Esophagus muscularis mucosa (tissue), 4 donors: ENCODE measurements at places on chromosomes 6 and 20. TPM values are rescaled to one million over a fixed set of nuclear protein-coding genes. Genes with fewer than 3 reads are reported as not detected.

Gene LMBRD1
- total RNA-seq, result 50.4 TPM

GRCh38 chr6:107218142-107218541 lies 102.8 kb upstream of the BEND3 start:
- H3K4me1 ChIP-seq, result no peaks in the 10 kb centered on the region
- no peaks in the 10 kb centered on the region for H3K36me3 ChIP-seq
- no peak for DNase-seq
- no peak overlapping the region for H3K27ac ChIP-seq
- H3K4me3 ChIP-seq, result no peak overlapping the region

DNA sequence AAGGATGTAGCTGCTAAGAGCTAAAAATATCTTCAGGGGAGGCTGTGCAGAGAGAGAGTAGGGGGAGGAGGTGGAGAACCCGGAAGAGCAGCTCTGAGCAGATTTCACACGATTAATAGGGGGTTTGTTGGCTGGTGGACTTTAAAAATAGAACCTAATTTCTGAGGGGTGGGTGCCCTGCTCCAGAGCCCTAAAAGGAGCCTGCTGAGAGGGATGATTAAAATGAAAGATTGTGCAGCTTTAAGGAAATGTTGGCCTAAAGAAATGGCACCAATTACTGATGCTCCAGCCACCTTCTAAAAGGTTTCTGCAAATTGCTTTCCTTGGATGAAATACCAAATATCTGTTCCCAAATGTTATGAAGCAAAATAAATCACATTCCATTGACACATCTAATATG lies 202.8 kb upstream of the BTBD3 start:
- no peak overlapping the region for H3K27ac ChIP-seq
- no peak for DNase-seq
- H3K4me3 ChIP-seq, result no peak overlapping the region
- H3K4me1 ChIP-seq, result no peaks in the 10 kb centered on the region
- no peaks in the 10 kb centered on the region for H3K27me3 ChIP-seq

GRCh38 chr20:13255356-13255755 lies 34.3 kb downstream of the ISM1 start:
- H3K4me3 ChIP-seq, result no peak overlapping the region
- H3K36me3 ChIP-seq, result no peaks in the 10 kb centered on the region
- DNase-seq, result no peak
- H3K4me1 ChIP-seq, result no peaks in the 10 kb centered on the region
- H3K27ac ChIP-seq, result no peak overlapping the region
- H3K27me3 ChIP-seq, result no peaks in the 10 kb centered on the region

GRCh38 chr20:20680991-20681508 lies 31.4 kb downstream of the RALGAPA2 start:
- H3K27ac ChIP-seq, result no peak overlapping the region
- no peak overlapping the region for H3K4me3 ChIP-seq
- H3K4me1 ChIP-seq, result peaks cover 4% of the 10 kb centered on the region

GRCh38 chr20:33554914-33555420 lies 65.1 kb downstream of the CBFA2T2 start:
- no peak overlapping the region for H3K4me3 ChIP-seq
- H3K4me1 ChIP-seq, result peaks cover 5% of the 10 kb centered on the region
- DNase-seq, result no peak
- H3K27me3 ChIP-seq, result no peaks in the 10 kb centered on the region
- peak overlapping the region; percentile 58 for H3K27ac ChIP-seq
- H3K36me3 ChIP-seq, result no peaks in the 10 kb centered on the region

- no peaks in the 10 kb centered on the region for H3K36me3 ChIP-seq
- no peak for DNase-seq
- H3K27me3 ChIP-seq, result no peaks in the 10 kb centered on the region
Observed at GRCh38 chr6:79617518-79617941, 13.6 kb upstream of the SH3BGRL2 start.

Gene SLA2
- 0.26 TPM for total RNA-seq

- peaks cover 38% of the 10 kb centered on the region for H3K27me3 ChIP-seq
- no peak for DNase-seq
- no peak overlapping the region for H3K4me3 ChIP-seq
- no peaks in the 10 kb centered on the region for H3K36me3 ChIP-seq
- H3K4me1 ChIP-seq, result no peaks in the 10 kb centered on the region
Observed at GRCh38 chr6:169982461-169983386, 231.3 kb downstream of the ERMARD start.

DNA sequence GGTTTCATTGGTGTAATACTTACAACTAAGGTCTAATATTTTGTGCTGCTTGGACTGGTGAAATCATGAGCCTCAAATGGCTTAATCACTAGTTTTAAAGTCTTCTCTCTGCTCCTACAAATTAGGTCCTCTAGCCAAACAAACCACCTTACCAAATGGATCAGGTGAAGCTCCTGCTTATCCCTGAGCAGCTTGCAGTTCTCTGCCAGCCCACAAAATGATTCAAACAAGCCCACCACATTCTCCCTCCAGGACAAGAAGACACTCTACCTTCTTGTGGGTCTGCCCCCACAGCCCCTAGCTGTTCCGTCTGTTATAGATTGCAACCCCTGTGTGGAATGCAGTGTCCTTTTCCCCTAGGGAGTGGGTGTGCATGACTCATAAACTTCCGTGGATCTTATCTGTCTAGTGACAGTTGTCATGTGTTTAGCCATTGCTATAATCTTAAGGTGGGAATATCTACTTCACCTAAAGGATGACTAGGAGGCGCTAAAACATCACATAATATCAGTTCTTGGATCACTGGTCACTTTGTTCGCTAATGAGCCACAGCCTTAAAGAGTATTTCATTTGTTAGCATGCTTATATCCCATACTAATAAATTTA lies 940.5 kb upstream of the MANEA start:
- no peaks in the 10 kb centered on the region for H3K27me3 ChIP-seq
- no peaks in the 10 kb centered on the region for H3K36me3 ChIP-seq
- H3K4me1 ChIP-seq, result no peaks in the 10 kb centered on the region
- H3K27ac ChIP-seq, result no peak overlapping the region
- no peak overlapping the region for H3K4me3 ChIP-seq
- DNase-seq, result no peak

GRCh38 chr20:16292226-16292880 lies 280.9 kb downstream of the KIF16B start:
- no peak overlapping the region for H3K4me3 ChIP-seq
- H3K27ac ChIP-seq, result no peak overlapping the region
- no peaks in the 10 kb centered on the region for H3K4me1 ChIP-seq
- H3K36me3 ChIP-seq, result no peaks in the 10 kb centered on the region
- no peak for DNase-seq

GRCh38 chr6:113697632-113698410 lies 159.3 kb upstream of the MARCKS start:
- no peaks in the 10 kb centered on the region for H3K36me3 ChIP-seq
- H3K27me3 ChIP-seq, result no peaks in the 10 kb centered on the region
- no peak for DNase-seq
- no peaks in the 10 kb centered on the region for H3K4me1 ChIP-seq
- H3K27ac ChIP-seq, result no peak overlapping the region

DNA sequence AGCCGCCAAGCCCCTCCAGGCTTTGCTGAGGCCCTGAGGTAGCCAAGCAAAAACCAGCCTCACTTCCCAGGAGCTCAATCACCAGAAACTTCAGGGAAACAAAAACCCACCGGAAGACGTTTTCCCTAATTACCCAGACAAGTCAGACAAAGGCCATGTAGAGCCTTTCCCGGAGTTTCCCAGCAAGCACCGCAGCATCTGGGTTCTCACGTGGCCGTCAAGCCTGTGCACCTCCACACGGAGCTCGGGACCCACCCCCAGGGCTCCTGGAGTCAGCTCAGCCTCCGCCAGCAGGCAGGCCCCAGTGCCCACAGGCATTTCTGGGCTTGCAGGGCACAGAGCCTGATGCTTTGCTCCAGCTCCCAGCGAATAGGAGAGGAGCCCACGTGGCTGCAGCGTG lies 10.1 kb upstream of the MRGBP start:
- H3K4me1 ChIP-seq, result peaks cover 10% of the 10 kb centered on the region
- no peaks in the 10 kb centered on the region for H3K36me3 ChIP-seq
- H3K27me3 ChIP-seq, result no peaks in the 10 kb centered on the region
- no peak overlapping the region for H3K4me3 ChIP-seq

GRCh38 chr20:24637087-24637486 lies 167.7 kb downstream of the SYNDIG1 start:
- DNase-seq, result no peak
- H3K27ac ChIP-seq, result no peak overlapping the region
- no peak overlapping the region for H3K4me3 ChIP-seq
- no peaks in the 10 kb centered on the region for H3K27me3 ChIP-seq

Gene MAP7
- 2.9 TPM for total RNA-seq

GRCh38 chr20:41989935-41990635 lies 371.9 kb upstream of the CHD6 start:
- H3K27me3 ChIP-seq, result no peaks in the 10 kb centered on the region
- DNase-seq, result peak; percentile 57
- no peak overlapping the region for H3K27ac ChIP-seq
- H3K4me3 ChIP-seq, result no peak overlapping the region
- no peaks in the 10 kb centered on the region for H3K36me3 ChIP-seq

GRCh38 chr6:52937908-52938307 lies 28.4 kb upstream of the GSTA3 start:
- H3K4me1 ChIP-seq, result no peaks in the 10 kb centered on the region
- no peak overlapping the region for H3K4me3 ChIP-seq
- no peak for DNase-seq
- no peaks in the 10 kb centered on the region for H3K27me3 ChIP-seq
- H3K27ac ChIP-seq, result no peak overlapping the region

GRCh38 chr6:89140347-89141156 lies 5.3 kb upstream of the PM20D2 start:
- peaks cover 22% of the 10 kb centered on the region for H3K4me1 ChIP-seq
- H3K27ac ChIP-seq, result peak overlapping the region; percentile 7
- no peak for DNase-seq
- no peaks in the 10 kb centered on the region for H3K27me3 ChIP-seq
- no peak overlapping the region for H3K4me3 ChIP-seq

- peak overlapping the region; percentile 93 for H3K27ac ChIP-seq
- H3K27me3 ChIP-seq, result no peaks in the 10 kb centered on the region
- H3K4me3 ChIP-seq, result no peak overlapping the region
- no peak for DNase-seq
- no peaks in the 10 kb centered on the region for H3K36me3 ChIP-seq
Observed at GRCh38 chr20:1323256-1323655, 5.7 kb downstream of the SDCBP2 start.

Gene RAB32
- 61.0 TPM for total RNA-seq

DNA sequence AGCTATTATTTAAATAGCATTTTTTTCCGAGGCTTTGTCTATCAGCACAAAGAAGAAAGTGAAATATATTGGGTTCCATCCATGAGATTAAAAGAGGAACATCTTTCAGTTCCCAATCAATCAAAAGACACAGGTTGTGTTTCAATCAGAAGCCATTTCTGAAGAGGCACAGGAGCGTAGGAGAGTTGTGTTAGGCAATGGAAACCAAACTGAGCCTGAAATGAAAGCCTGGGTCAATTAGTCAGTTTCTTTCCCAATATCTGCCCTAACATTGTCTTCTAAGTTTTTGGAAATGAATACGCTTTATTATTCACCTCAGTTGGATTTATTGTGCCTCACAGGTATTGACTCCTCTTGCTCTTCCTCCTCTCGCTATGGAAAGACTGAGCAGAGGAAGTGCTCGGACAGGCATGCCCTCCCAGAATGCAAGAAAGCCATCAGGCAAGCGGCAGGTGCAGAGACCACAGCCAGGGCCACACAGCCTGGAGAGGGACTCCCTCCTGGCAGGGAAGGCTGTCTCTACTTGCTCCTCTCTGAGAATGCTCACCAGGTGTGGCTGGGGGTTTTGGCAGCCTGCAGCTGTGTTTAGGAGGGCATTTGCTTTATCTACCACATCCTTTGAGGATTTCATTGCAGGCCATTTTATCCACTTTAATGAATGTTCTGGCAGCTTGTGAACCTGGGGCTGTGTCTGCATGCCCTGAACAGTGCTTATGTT lies 100.8 kb upstream of the NEDD9 start:
- no peaks in the 10 kb centered on the region for H3K4me1 ChIP-seq
- H3K27ac ChIP-seq, result no peak overlapping the region
- H3K4me3 ChIP-seq, result no peak overlapping the region
- no peak for DNase-seq

GRCh38 chr6:148069256-148069655 lies 273.4 kb upstream of the SASH1 start:
- DNase-seq, result no peak
- H3K27ac ChIP-seq, result no peak overlapping the region
- H3K27me3 ChIP-seq, result no peaks in the 10 kb centered on the region
- no peaks in the 10 kb centered on the region for H3K36me3 ChIP-seq
- no peak overlapping the region for H3K4me3 ChIP-seq
- no peaks in the 10 kb centered on the region for H3K4me1 ChIP-seq

Gene ZBTB12
- total RNA-seq, result 1.7 TPM

DNA sequence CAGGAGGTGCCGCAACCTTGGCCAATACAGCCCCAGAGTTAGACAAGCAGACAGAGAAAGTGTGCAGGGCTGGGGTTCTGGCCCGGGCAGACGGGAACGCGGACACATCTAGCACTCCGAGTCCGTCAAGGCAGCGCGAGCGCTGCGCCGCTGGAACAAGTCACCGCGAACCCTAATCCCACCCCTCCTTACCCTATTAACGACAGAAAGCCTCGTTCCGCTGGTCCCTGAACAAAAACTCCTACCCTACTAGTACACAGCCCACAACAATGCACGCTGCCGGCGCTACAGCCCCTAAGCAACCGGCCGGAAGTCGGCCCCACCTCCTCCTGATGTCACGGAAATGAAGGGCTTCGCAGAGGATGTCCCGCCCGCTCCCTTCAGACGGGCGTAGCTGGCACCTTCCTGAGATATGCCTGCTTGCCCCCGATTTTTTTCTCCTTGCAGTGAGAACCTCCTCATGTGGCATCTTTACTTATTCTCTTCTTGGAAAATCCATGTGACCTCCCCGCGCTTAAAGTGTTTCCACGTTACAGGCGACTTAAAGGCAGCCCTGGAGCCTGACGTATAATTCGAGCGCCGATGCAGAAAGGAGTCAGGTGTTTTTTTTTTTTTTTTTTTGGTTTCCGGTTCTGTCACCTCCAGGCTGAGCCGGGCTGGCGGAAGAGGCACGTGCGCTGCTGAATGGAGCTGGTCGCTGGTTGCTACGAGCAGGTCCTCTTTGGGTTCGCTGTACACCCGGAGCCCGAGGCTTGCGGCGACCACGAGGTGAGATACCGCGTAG lies at the start of the genes C6orf52 and PAK1IP1:
Gene C6orf52 (minus strand): TSS at position 315 of the 784 bp plus-strand sequence. CDS start 7,066 bp downstream, outside the sequence.
Gene PAK1IP1 (plus strand): TSS at position 671 of the 784 bp plus-strand sequence. CDS start 14 bp downstream, at position 685.
- peaks cover 36% of the 10 kb centered on the region for H3K4me1 ChIP-seq
- H3K36me3 ChIP-seq, result peaks cover 21% of the 10 kb centered on the region
- peak within 1 kb of the TSS; percentile 84 for H3K4me3 ChIP-seq
- H3K27me3 ChIP-seq, result no peaks in the 10 kb centered on the region
- H3K27ac ChIP-seq, result peak within 1 kb of the TSS; percentile 90

Gene RSPH3
- 10.6 TPM for total RNA-seq

Gene TXLNB
- total RNA-seq, result 5.7 TPM

DNA sequence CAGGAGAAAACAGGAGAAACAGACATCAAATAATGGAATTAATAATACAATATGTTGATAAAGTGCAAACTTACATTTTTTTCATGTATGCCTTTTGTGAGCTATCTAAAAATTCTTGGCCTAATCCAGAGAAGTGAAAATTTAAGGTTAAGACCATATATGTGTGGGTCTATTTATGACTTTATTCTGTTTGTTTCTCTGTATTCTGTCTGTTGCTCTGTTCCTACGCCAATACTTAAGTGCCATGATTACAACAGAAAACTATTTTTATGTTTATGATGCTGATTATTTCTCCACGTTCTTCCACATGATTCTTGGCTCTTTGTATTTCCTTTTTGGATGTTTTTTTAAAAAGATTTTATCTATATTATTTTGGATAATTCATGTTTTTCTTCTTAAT lies 109.6 kb upstream of the MAP3K4 start:
- peaks cover 3% of the 10 kb centered on the region for H3K27me3 ChIP-seq
- no peaks in the 10 kb centered on the region for H3K36me3 ChIP-seq
- no peak overlapping the region for H3K4me3 ChIP-seq
- H3K27ac ChIP-seq, result no peak overlapping the region
- DNase-seq, result no peak
- H3K4me1 ChIP-seq, result no peaks in the 10 kb centered on the region

- no peaks in the 10 kb centered on the region for H3K4me1 ChIP-seq
- H3K4me3 ChIP-seq, result no peak overlapping the region
- peak; percentile 39 for DNase-seq
- no peak overlapping the region for H3K27ac ChIP-seq
Observed at GRCh38 chr6:11598687-11599086, 61.1 kb downstream of the TMEM170B start.
